ENCODE measurements at places on chromosomes 5 and 9.
A peak's percentile ranks its signal among the peaks of the same experiment; 100 is the strongest.

GRCh38 chr5:139076111-139076510 lies 122.1 kb downstream of the SIL1 start:
- DNase-seq: no peak

DNA sequence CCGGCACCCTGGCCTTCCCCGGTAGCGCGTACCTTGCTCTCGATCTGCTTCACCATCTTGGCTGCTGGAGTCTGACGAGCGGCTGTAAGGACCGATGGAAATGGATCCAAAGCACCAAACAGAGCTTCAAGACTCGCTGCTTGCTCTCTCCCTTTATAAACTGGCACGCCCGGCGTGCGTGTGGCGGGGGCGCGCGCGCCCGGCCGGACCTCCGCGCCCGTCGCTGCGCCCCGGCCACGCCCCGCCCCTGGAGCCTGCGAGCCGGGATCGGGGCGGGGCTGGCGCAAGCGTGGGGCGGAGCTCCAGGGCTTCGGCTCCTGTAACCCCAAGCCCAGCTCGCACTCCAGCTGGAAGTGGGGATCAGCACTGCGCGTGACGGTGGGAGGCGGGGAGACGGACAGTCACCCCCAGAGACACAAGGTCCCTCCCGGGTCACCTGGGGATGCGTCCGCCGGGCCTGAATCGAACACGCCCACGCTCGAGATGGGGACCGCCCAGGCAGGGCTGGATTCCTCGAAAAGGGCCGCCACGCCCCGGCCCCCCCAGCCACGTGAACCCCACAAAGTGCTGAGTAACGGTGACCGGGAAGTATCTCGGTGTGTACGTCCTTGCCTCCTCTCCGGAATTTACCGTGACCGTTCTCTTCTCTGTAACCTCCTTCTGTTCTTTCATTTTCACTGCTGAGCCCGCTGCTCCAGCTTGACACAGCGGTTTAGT lies at the start of gene TXN:
TXN (minus strand) TSS at position 128 of the 717 bp plus-strand sequence; CDS start at position 56, 72 bp downstream.
- DNase-seq: peak; percentile 83

- no peak for DNase-seq
Observed at GRCh38 chr9:101037430-101037829, 8.9 kb downstream of the PLPPR1 start.

DNA sequence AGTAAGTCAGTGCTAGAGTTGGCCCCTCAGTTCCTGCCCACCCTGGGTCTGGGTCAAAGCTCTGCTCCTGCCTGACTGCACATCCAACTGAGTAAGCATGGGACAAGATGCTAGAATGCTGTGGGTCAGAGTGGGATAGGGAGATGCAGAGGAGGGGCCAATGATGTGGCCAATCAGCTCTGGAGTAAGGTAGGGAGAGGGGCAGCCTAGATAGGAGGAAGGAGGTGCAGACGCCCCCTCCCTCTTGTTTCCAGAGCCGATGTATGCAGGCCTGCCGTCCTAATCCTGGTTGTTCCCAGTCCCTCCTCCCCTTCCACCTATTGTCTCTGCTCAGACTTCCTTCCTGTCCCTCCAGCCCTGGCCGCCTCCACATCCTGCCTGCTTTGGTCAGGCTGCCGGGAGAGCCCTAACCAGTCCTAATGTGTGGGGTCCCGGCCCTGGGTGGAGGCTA lies 1.3 kb downstream of the ARAP3 start:
- no peak for DNase-seq

GRCh38 chr5:38471709-38472108 lies 84.7 kb downstream of the LIFR start:
- no peak for DNase-seq

GRCh38 chr9:86924206-86924605 lies 23.1 kb downstream of the GAS1 start:
- DNase-seq: no peak

DNA sequence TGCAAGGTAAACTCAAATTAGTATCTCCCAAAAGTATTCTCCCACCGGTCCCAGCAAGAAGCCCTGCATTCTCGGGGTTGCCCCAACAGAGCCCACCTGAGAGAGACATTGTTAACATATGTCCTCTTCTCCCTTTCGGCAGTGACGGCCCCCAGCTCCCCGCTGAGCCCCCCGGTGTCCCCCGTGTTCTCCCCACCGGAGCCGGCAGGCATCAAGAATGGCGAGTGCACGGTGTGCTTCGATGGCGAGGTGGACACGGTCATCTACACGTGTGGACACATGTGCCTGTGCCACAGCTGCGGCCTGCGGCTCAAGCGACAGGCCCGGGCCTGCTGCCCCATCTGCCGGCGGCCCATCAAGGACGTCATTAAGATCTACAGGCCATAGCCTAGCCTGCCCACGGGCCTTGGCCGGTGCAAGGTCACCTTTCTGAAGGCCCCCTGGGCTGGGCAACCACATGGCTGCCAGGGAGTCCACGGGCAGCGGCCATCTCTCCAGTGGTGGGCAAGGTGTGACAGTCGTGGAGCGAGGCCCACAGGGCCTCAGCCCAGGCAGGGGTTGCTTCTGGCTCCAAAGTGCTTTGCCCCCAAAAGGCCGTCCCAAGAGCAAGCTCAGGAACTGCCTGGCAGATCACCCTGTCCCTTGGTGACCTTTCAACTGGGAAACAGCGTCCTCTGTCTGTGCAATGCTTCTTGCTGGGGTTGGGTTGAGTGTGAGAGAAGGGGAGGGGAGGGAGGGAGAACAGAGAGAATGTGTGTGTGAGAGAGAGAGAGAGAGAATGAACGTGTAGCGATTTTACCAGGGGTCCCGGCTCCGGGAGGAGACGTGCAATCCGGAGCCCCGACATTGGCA lies 45.7 kb downstream of the NEURL1B start:
- no peak for DNase-seq

DNA sequence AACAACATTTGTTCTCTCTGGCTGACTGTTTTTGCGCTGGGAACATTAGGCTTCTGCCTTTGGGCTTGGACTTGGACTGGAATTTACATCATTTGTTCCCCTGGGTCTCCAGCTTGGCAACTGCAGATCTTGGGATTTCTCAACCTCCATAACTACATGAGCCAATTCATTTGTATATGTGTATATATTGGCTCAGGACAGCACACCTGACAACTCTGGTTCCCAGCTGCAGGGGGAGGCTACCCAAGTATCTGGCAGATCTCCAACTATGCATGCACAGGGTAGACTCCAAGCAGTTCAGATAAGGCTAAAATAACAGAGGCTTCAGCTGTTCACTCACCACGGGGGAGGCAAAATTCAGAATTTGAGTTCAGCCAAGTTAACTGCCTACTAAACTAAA lies 31.6 kb upstream of the F2RL1 start:
- no peak for DNase-seq

DNA sequence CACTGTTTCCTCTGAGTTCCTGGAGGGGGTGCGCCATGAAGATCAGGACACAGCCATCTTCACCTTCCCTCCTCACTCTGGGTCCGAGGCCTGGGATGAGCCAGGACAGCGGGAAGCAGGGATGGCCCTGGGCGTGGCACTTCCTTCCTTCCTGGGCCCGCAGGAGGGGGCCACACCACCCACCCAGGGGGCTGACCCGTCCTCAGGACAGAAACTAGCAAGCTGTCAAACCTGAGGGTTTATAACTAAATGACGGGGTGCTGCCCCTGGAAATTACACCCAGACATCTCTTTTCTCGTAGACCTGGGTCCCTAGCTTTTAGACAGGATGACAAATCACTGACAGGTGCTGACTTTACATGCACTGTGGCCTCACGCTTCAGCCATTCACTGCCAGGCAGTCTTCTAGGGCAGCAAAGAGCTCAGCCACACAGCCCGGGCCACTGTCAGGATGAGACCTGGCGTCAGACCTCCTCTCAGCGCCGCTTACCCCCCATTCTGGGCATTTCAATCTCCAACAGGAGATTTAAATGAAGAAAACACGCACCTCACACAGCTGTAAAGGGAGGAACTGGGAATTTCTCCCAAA lies 8.1 kb downstream of the FCN2 start:
- DNase-seq: no peak

DNA sequence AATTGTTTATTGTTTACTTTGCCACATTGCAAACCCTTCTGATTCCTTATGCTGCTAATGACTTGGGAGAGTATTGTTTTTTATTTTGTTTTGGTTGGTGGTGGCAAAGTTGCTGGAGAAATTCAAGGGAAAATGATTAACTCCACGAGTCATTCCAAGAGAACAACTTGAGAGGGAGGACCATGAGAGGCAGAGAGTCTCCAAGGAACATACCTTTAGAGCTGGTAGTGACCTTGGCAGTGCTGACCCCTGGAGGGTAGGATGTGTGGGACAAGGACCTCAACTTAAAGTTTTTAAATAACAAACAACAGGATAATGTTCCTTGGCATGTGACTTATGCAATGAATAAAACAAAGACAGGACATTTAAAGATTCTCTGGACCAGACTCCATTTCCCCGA lies 139.7 kb downstream of the LRRC70 start:
- no peak for DNase-seq

GRCh38 chr5:99059685-99060084 lies 130.9 kb upstream of the CHD1 start:
- no peak for DNase-seq
